ENCODE measurements at places on chromosomes 5 and 9. TPM values are rescaled to one million over a fixed set of nuclear protein-coding genes. Genes with fewer than 3 reads are reported as not detected.

Gene C6
- not detected for total RNA-seq

Gene MED22
- 31.3 TPM for total RNA-seq

Gene LURAP1L
- total RNA-seq: 28.7 TPM

Gene OR1Q1
- total RNA-seq: not detected

Gene EIF4E1B
- not detected for total RNA-seq

Gene LCP2
- not detected for total RNA-seq

Gene HCN1
- not detected for total RNA-seq

Gene PTPRD
- 0.20 TPM for total RNA-seq

Gene GCNT4
- total RNA-seq: 0.16 TPM

Gene SLC6A19
- 0.38 TPM for total RNA-seq

Gene ZNF366
- total RNA-seq: not detected

Gene KIAA0825
- total RNA-seq: 0.48 TPM

Gene NUTM2F
- not detected for total RNA-seq

Gene FCN1
- not detected for total RNA-seq

Measured in A549 treated with Hydrocortisone at 1 μM for 4 hours (cell line).